Panc1 (cell line): ENCODE measurements at places on chromosomes 7 and 10.

DNA sequence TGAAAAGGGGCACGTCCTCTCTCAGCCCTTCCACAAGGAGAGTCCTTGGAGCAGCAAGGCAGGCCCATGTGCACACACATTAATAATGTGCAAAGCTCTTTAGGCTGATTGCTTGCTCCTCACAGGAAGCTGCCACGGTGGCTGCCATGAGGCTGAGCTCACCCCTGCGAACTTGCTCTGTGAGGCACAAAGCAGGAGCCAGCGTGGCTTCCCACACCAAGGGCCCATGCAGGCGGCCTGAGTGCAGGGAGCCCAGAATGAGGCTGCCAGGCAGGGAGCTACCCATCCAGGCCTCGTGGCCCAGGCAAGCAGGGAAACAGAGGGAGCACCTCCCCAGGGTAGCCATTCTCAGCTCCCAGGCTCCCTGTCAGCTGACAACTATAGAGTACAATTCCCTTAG is 242.9 kb downstream of the GRID1 start:
- no peak for DNase-seq

DNA sequence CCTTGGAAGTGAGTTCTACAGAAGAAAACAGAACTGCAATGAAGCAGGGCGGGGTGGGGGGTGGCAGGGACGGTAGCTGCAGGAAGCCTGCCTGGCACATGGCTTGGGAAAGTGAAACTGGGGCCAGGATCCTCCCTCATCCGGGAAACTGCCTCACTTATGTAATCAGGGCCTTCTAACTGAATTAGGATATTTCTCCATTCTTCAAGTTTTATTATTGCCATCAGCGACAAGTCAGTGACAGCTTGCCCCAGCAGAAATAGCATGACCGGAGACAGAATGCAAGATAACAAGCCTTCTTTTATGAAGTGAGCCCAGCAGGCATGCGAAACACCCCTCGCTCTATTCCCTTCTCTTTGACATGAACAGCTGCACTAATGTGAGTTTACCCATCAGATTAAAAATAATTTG is 77.5 kb upstream of the CACUL1 start:
- no peak for DNase-seq

GRCh38 chr7:134016223-134016941 is 110.8 kb upstream of the LRGUK start:
- DNase-seq: peak; percentile 22

- no peak for DNase-seq
Observed at GRCh38 chr7:76193883-76194282, 7.8 kb upstream of the SRRM3 start.

DNA sequence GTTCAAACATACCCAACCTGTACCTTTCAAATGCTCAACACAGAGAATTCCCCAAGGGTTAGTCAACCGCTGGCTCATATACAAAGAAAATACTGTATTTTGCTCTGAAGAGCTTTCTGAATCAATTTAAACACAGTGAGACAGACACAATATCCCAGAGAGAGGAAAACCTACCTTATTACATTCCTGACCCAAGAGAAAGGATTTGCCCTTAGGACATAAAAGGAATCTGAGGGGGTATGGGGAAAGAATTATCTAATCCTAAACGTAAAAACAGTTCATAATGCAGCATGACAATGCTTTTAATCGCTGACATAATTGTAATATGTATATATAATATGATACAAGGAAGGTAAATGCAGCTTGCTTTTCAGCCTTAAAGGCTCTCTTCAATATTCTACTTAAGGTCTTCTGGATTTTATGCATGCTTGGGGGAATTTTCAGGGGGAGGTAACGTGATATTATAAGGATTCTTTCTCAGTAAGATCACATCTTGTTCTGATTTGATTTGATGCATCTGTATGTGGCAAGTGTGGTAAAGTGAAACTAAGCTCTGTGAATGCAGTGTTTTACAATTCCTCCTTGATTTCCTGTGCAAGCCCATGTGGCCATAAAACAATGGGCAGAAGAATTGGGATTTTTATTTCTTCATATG is 240.5 kb downstream of the GLI3 start:
- no peak for DNase-seq

GRCh38 chr10:16599662-16600061 is 78.0 kb upstream of the C1QL3 start:
- no peak for DNase-seq

- no peak for DNase-seq
Observed at GRCh38 chr10:107434201-107434600, 269.7 kb upstream of the SORCS1 start.

GRCh38 chr10:10865913-10866312 is 151.8 kb upstream of the CELF2 start:
- DNase-seq: no peak

DNA sequence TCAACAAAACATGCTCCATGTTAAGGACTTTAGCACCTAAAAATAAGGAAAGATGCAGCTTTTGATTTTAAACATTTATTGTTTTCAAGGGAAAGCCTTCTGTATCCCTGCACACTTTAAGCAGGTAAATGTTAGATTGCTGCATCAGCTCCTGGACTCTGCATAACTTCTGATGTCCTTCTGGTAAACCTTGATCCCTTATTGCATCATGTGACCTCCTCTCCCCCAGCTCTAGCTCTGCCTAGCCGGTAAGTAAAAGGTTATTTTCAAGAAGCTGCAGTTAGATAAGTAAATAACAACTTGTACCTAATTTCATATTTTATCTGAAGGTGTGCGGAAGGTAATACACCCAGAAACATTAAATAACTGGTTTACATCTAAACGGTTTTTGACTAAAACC is 37.5 kb downstream of the PDK4 start:
- DNase-seq: no peak

GRCh38 chr7:91397096-91397495 is 132.9 kb downstream of the FZD1 start:
- DNase-seq: no peak

DNA sequence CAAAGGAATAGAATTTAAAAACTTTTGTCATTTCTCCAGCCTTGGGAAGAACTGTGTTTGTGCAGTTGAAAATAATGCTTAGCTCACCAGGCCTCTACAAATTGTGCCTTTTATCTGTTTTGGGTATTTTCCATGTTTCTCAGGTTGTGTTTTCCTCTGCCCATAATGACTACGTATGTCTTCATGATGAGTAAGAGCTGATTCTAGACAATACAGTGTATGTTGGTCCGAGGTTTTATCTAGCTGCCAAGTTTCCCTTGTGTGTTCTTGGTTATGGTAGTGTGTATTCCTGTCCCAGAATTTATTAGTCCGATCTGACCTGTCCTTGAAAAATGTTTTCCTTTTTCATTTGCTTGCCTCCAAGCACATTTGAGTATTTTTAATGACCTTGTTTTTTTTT is 83.7 kb upstream of the GLCCI1 start:
- no peak for DNase-seq

DNA sequence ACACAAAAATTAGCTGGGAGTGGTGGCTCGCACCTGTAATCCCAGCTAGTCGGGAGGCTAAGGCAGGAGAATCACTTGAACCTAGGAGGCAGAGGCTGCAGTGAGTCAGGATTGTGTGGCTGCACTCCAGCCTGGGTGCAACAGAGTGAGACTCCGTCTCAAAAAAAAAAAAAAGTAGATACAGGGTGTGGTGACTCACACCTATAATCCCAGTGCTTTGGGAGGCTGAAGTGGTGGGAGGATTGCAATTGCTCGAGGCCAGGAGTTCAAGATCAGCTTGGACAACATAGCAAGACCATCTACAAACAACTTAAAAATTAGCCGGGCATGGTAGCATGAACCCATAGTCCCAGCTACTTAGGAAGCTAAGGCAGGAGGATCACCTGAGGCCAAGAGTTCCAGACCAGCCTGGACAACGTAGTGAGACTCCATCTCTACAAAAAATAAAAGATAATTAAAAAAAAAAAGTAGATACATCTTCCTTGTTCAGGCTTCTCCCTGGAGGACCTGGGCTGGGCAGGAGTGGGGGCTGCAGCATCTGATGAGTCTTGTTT is 2.0 kb downstream of the MOSPD3 start:
- no peak for DNase-seq

- no peak for DNase-seq
Observed at GRCh38 chr7:151905766-151906165, 28.9 kb upstream of the PRKAG2 start.

DNA sequence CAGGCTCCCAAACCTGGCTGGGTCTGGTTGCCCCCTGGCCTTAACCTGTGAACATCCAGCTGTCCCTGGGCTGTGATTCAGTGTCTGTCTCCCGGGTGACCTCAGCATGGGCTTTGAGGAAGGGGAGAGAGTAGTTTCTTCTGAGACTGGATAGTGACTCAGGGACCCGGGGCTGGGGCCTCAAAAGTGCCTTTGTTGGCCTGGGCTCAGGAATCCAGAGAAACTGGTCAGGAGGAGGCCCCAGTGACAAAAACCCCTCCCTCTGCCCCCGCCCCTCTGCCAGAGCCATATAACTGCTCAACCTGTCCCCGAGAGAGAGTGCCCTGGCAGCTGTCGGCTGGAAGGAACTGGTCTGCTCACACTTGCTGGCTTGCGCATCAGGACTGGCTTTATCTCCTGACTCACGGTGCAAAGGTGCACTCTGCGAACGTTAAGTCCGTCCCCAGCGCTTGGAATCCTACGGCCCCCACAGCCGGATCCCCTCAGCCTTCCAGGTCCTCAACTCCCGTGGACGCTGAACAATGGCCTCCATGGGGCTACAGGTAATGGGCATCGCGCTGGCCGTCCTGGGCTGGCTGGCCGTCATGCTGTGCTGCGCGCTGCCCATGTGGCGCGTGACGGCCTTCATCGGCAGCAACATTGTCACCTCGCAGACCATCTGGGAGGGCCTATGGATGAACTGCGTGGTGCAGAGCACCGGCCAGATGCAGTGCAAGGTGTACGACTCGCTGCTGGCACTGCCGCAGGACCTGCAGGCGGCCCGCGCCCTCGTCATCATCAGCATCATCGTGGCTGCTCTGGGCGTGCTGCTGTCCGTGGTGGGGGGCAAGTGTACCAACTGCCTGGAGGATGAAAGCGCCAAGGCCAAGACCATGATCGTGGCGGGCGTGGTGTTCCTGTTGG is at the start of gene CLDN4:
Gene CLDN4, plus strand, starts transcription at position 316 of the 903 bp plus-strand sequence. Its CDS starts 206 bp downstream, at position 522.
- DNase-seq: peak; percentile 97

GRCh38 chr10:77560471-77560870 is 77.1 kb downstream of the KCNMA1 start:
- DNase-seq: no peak

- DNase-seq: no peak
Observed at GRCh38 chr7:121187222-121187621, 141.6 kb upstream of the WNT16 start.

DNA sequence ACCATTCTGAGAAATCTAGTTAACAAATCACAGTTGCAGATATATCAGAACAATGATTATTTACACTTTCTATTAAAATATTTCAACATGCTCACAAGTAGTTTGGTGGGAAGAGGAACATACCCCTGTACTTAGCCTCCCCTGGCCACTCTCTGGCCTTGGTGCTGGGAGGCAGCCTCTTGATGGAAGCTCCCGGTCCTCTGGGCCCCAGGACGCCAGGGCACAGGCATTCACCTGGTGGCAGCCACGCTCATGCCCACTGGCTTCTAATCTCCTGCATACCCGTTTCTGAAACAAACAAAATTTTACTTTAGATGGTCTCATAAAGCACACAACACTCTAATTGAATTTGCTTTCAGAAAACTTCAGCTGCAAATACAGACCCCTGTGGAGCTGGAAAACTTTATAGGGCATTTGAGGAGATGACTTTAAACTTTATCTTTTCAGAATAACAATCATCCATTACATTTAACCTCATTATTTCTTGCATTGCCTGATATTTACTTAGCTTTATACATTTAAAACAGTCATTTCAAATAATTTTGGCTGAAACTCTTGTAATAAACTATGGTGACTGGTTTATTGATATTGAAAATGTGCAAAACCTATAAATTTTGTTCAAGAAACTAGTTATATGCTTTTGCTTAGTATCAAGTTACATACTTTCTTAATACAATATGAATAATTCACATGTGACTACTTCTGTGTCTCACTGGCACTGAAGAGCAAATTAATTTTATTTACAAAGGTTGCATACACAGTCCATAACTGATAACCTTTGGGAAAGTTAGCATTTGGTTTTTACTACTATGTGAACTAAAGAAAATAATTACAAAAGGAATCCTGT is 30.8 kb downstream of the C10orf143 start:
- DNase-seq: no peak

DNA sequence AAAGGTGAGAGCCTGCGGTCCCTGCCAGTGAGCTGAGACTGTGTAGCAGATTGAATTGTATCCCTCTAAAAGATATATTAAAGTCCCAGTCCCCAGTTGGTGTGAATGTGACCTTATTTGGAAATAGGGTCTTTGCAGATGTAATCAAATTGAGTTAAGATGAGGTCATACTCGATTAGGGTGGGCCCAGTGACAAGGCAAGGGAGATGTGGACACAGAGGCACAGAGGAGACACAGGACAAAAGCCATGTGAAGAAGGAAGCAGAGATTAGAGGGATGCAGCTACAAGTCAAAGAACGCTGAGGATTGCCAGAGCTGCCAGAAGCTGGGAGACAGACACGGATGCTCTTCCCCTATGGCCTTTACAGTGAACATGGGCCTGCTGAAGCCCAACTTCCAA is 104.3 kb downstream of the CLEC2L start:
- DNase-seq: no peak

DNA sequence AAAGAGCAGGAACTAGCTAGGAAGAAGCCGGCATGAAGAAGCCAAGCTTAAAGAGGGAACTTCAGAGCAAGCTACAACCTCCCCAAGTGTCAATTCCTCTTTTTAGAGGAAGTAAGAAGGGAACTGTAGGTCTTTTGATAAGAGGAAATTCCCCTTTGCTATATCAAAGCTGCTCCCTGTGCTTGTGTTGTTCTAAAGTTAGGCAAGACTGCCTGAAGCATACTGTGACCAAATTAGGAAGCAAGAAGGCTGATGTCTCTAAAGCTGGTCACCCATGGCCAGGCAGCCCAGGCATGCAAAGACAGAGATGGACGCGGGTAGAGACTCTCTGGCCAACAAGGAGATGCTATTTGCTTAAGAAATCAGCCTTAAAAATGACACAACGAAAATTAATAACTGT is 87.9 kb downstream of the RNF216 start:
- no peak for DNase-seq

- no peak for DNase-seq
Observed at GRCh38 chr7:96299496-96299895, 22.4 kb downstream of the SLC25A13 start.

DNA sequence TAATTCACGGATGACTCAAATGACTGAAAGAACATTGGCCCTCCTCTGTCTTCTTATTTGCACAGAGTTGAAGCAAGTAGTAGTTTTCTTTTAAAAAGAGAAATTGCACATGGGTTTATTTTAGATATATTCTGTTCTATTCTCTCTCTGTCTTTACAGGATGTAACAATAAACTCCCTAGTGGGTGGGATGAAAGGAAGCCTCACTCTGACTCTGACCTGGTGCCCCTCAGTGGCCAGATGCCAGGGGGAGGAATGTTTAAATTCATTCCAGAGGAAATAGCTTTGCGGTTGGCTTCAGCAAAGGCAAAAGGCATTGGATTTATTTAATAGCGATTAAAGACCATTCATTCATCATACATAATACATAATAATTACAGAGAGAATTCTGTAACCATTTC is 156.4 kb upstream of the MTPN start:
- no peak for DNase-seq

DNA sequence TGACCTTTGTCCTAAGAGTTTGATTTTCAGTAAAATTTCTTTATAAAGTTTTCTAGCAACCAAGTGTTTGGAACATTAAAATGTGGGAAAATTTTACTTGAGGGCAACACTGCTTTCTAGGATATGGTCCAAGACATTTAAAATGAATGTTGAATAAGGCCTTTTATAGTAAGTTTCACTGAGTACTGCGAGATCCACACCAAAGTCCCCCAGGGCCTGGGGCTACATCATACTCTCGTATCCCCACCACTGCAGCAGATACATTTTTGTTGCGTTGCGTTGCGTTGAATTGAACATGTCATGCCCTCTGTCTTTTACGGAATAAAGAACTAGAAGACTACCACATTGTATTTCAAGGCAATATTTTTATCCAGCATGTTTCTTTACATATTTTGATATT is 44.5 kb downstream of the PRTFDC1 start:
- DNase-seq: no peak
